ENCODE measurements at places on chromosomes 7 and 10.
A peak's percentile ranks its signal among the peaks of the same experiment; 100 is the strongest.

DNA sequence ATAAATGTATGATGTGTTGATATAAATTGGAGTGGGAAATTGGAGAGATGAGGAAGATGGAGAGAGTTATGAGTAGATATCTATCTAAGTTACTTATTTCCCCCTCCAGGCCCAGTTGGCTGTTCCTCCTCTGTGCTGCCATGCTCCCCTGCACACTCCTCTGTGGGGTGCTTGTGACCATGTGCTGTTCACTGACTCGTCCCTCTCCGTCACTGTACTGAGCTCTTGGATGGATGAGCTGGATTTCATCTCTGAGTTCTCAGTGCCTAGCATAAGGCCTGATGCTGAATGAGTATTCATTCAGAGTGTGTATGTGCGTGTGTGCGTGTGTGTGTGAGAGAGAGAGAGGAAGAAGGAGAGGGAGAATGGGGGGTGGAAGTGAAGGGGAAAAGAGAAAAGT, 14.5 kb downstream of the OR9A2 start:
- no peak for ATAC-seq

DNA sequence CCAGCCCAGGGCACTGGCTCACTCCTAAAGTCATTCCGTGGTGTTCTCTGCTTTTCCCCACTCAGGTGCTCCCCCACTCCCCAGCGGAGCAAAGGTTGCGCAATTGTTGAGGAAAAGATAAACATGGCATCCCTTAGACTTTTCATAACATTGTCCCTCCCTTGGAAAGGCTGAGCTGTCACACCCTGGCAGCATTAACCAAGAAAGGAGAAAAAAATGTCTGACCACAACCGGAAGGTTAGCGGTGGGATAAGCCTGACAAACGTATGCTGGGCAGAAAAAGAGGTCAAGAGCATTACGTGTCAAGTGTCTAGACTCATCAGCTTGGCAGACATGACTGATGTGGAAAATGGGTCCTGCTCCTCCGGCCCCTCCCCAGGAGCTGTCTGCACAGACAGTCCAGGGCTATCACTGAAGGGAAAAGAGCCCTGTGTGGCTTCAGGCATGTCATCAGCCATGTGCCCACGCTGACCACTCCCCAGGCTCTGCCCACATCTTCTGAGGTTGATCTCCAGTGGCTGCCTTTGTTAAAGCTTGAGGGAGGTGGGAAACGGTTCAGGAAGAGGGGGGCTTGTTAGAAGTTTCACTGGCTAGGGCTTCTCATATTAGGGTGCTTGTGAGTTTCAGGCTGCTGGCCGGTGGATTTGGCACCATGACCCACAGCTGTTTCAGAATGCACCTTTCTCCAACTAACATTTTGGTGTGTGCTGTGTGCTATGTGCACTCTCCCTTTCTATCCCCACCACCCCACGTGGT, 30.1 kb downstream of the BTBD16 start:
- ATAC-seq: no peak

- ATAC-seq: no peak
Observed at GRCh38 chr10:60992636-60993035, 48.7 kb upstream of the RHOBTB1 start.

DNA sequence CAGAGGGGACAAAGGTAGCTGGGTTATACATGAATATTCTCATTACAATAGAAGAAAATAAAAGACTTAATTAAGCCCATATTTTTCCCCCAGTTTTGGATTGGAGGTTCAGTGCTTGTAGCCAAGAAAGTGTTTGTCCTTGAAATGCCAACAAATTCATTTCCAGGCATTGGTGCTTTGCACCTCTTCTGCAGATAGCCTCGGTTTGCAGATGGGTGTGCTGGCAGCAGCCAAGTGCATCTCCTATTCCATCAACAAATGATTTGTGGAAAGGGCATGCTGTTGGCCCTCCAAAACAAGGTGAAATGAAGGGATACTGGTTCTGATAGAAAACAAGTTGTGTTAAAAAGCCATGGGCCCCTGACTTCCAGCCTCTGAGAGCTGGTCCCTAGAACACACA, 187.3 kb downstream of the DPY19L1 start:
- ATAC-seq: no peak

- no peak for ATAC-seq
Observed at GRCh38 chr10:60024506-60024905, 118.2 kb upstream of the CCDC6 start.

DNA sequence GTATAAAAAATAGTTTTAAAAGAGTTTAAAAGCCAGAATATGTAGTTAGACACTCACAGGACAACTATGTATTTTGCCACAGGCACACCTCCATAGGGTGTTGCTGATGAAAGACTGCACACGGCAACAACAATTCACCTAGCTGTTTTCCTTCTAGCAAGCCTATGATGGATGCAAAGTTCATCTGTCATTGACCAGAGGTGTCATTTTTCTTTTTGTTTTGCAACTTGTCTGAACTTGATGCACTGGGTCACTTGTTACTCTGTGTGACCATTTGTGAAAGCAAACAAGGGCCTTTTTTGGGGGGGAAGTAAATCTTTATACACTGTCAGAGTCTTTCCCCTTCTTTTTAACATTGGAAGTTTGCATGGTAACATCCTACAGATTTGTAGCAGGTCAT, 258.0 kb upstream of the SEMA3A start:
- ATAC-seq: no peak

- ATAC-seq: peak; percentile 97
Observed at GRCh38 chr10:42960491-42960990, 116.3 kb upstream of the RET start.

DNA sequence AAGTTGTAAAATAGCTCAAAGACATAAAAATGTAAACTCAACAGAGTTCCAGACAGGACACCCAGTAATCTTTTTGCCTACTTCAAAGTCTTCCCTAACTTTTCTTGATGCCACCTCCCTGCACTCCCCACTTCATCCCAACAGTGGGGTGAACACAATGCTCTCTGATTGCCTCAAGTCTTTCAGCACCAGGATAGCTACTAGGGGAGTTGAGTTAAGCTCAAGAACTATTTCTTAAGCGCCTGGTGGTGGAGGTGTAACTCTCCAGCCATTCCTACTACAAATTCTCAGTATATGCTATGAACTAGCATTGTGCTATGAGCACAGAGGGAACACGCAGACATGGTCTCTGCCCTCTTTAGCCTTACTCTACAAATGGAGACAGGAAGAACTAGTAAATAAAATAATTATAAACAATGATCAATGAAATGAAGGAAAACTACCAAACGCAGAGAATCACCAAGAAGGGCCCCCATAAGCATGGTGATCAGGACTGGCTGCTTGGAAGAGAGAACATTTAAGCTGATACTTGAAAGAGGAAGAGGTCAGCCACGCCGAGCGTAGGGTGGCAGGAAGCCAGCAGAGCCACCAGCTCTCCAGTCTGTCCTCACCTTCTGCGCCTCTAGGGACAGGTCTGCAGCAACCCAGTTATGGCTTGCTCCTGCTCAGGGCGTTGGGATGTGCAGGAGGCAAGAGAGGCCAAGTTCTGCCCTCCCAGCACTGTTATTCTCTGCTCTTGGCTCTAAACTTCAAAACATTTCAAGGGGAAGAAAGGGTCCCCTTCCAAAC, 16.7 kb upstream of the FRA10AC1 start:
- ATAC-seq: no peak

- no peak for ATAC-seq
Observed at GRCh38 chr7:70679661-70680060, 452.3 kb upstream of the GALNT17 start.

- ATAC-seq: no peak
Observed at GRCh38 chr10:1613511-1613910, 123.8 kb downstream of the ADARB2 start.

Data from esophagus mucosa (tissue), 1 donor.